ENCODE measurements at places on chromosomes 6 and 20.

DNA sequence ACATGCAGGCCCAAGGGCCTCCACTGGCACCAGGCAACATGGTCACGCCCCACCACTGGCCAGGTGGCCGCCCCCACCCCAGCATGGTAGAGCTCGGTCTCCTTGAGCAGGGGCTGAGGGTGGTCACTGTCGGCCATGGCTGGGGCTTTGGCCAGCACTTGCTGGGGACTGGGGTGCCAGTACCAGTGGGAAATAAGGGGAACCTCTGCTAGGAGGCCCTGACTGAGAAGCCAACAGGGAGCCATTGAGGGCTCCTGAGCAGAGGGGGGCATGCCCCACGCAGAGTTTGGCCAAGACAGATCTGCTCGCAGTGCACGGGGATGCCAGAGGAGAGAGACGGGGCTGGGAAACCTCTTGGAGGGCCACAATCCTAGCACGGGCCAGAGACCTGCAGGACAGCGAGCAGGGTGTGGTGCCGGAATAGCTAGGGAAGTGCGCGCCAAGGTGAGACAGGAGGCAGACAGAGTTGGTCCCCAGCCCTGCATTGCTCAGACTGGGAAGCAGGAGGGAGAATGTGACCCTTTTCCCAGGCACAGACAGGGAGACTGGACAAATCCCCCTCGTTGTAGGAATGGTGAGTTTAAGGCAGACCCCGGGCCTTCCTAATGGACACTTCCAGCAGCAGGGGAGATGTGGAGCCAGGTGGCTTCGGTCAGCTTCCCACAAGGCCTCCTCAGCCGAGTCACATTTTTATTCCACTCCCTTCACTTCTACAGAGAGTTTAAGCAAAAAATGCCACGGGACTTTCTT, 179.0 kb upstream of the CST7 start:
- no peak for DNase-seq

- DNase-seq, result no peak
Observed at GRCh38 chr6:43808412-43808811, 38.4 kb downstream of the VEGFA start.

GRCh38 chr20:50467718-50468356, 42.3 kb upstream of the PTPN1 start:
- DNase-seq, result no peak

DNA sequence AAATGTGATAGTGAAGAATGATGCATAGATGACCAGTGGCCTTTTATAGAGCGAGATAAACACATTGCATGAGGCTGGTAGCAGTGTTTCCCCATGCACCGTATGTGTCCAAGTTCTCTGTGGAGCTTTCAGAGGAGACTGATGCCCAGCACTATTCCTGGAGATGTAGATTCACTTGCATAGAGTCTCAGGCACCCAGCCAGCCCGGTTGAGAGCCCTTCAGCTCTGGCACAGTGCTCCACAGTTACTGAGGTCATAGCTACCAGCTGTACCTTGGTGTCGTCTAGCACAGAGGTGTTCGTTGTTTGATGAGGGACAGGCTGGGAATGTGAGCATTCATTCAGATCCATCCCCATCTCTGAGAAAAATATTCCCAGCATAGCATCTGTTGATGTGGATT, 328.9 kb downstream of the FARS2 start:
- no peak for DNase-seq

DNA sequence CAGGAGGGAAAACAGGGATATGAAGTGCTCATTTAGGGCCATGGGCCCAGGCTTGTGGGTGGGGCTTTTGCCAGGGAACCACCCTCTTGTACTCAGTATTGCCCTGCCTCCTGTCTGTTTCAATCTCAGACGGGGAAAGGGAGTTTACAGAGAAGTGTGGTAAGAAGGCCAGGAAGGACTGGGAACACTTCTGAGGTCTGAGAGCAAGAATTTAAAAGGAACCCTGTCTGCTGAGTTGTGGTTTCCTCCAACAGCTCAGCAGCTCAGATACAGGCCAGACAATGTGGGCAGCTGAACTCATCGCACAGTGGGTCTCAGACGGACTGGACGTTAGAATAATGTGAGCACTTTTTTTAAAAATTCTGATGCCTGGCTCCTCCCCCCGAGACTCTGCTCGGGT, 354.1 kb upstream of the ARID1B start:
- no peak for DNase-seq

- no peak for DNase-seq
Observed at GRCh38 chr6:158863646-158864045, 44.5 kb upstream of the EZR start.

GRCh38 chr20:48069596-48069995, 284.3 kb upstream of the SULF2 start:
- DNase-seq, result no peak

DNA sequence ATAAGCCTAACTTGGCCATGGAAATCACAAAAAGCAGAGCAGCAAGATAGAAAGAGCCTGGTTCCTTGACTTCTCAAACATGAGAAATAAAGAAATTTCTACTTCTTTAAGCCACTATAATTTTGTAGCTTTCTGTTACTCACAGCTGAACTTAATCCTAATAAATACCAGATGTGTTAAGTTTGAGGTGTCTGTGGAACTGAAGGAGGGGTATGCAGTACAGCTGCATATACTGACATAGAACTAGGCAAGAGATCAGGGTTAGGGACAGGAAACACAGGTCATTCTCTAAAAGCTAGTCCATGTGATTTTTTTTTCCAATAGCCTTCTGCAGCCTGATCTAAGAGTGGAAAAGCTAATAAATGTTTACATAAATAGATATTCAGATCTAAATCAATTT, 123.9 kb downstream of the COL12A1 start:
- no peak for DNase-seq

DNA sequence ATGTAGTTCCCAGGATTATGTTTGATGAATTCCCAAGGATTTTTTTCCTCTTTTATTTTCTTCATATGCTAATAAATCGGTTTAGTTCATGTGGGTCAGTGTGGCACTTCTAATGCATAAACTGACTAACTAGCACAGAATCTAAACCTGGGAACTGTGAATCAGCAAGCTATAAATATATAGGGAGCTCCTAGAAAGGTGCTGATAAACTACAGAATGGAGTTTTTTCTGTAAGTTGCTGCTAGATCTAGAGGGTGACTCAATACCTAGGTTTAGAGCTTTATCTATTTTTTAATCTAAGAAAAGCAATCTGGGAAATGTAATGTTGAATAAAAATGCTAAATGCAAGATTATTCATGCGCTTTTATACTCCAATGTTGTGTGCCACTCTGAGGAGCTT, 118.8 kb upstream of the PTCHD4 start:
- no peak for DNase-seq

- no peak for DNase-seq
Observed at GRCh38 chr20:60206259-60206658, 248.0 kb downstream of the CDH26 start.

- DNase-seq, result no peak
Observed at GRCh38 chr20:43954704-43955061, 40.0 kb downstream of the TOX2 start.

DNA sequence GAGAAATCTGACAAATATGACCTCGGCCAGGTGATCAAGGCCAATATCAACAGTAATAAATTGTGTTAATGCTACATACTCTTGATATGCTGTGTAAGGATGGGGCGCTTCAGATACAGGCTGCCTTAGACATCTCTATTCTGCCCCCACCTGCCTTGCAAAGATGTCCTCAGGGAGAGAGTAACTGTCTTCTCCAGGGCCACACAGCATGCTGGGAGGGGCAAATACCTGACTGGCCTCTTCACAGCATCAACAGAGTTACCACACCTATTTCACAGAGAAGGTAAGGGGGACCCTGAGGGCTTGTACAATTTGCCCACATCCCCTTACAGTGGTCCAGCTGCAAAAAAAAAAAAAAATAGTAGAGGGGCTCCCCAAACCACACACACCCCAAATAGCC, 17.2 kb upstream of the KIAA1755 start:
- DNase-seq, result no peak

DNA sequence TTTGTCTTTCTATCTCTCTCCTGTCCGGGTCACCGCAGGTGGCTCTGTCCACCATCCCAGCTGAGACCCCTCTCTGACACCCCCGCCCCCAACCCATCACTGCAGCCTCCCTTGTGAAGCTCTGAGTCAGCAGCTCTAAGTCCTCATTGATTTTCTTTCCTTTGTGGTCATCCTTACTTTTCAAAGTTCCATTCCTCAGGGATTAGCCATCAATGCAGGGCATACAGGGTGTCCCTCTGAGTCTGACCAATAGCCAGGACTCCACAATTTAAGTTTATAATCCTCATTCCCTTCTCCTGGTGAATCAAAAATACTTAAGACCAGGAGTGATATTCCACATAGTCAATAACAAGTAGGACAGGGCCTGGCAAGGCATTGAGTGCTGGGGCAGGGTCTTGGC, 333.3 kb upstream of the CNR1 start:
- no peak for DNase-seq

- DNase-seq, result peak; percentile 5
Observed at GRCh38 chr6:28474441-28475219, 31.3 kb upstream of the ZSCAN23 start.

- DNase-seq, result no peak
Observed at GRCh38 chr6:87907521-87907920, 140.1 kb upstream of the SPACA1 start.

DNA sequence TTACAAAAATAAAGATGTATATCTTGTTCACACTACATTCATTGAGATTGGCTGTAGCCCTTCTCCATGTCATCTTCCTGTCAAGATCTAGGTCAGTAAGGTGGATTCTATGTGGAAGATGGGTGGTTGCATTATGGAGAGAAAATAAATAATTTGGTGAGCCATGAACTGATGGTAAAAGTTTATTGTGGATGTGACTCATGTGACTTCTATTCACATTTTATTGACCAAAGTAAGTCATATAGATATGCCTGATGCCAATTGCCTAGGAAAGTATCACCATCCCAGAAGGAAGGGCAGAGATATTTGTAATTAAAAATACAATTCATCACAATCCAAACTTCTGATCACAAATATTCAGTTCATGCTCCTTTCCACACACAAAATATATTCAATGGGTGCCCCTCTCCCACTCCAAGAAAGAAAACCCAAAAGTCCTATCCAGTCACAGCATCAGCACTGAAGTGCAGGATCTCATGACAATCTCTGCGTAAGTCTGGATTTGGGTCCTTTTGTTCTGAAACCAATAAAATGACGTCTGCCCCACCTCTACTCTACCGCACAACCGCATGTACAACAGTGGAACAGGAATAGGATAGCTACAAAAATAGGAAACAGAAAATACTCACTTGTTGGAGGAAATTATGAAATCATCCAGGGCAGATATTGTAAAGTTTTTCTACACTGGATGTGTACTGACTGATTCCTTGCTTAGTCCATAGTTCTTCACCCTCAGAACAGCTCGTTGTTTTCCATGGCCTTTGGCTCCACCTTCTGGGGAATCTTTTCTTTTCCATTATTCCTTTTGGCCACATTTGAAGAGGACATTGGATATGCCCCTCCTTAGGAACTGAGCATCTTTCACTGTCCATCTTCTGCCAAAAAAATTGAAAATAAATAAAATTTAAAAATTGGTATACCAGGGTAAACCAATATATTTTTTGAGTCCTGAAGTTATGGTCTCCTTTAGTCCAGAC, 16.1 kb upstream of the SLC17A3 start:
- DNase-seq, result peak; percentile 1

DNA sequence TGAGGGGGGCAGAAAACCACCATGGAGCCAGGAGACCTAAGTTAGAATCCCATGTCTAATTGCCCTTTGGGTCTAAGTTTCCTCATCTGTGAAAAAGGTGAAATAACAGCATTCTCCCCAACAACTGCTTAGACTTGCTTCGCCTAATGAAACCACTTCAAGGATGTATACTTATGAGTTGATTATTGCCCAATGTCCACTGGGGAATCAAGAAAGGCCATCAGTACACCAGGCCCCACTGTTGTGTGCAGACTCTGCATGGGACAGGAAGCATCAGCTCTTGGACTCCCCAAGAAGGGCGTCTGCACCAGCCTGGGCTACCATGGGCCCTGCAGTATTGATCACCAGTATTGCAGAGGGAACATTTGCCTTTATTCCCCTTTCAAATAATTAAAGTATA, 189.6 kb downstream of the MAFB start:
- no peak for DNase-seq

DNA sequence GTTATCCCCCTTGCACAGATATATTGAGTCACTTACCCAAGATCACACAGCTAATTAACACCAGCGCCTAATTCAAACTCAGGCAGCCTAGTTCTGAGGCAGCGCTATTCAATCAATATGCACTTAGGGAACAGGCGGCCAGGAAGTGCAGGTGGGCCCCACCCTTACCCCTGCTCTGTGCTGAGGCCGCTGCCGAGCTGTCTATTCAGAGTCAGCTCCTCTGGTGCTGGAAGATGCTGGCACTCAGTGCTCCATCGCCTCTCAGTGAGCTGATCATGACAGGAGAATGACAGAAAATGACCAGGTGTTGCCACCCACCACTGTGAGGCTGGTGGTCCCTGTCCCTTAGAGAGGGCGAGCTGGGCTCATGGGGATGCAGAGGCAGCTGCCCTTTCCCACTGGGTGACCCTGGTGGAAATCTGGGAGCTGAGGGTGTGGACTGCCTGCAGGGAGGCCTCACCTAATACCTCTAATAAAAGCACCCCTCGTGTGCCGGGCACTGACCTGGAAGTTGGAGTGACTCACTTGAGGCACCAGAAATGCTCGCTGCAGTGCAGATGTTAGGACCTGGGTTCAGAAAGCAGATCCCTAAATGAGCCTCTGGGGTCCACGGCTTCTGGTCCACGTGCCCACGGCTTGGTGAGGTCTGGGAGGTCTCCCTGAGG, 42.5 kb upstream of the CD93 start:
- no peak for DNase-seq

DNA sequence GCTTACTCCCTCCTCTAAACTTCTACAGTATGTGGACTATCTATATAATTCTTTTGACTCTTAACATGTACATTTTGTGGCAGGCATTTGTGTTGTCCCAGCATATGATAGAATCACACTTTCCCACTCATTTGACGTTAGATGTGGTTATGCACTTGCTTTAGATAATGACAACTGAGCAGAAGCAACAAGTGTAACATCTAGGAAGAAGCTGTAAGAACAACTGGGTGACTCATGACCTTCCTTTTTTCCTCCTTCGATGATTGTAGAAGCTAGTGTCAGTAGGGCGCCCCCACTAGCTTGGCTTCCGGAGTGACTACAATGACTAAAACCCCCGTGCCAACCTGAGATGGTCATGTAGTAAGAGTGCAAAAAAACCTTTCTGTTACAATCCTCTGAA, 74.6 kb upstream of the CEP85L start:
- DNase-seq, result no peak

- DNase-seq, result no peak
Observed at GRCh38 chr6:15267221-15267620, 21.4 kb downstream of the JARID2 start.

- DNase-seq, result no peak
Observed at GRCh38 chr20:50885781-50886180, 45.5 kb downstream of the ADNP start.

All from nucleus accumbens (tissue), 56 donors.